HepG2 (cell line): ENCODE measurements at places on chromosomes 5 and 9. TPM values are rescaled to one million over a fixed set of nuclear protein-coding genes. Genes with fewer than 3 reads are reported as not detected.

DNA sequence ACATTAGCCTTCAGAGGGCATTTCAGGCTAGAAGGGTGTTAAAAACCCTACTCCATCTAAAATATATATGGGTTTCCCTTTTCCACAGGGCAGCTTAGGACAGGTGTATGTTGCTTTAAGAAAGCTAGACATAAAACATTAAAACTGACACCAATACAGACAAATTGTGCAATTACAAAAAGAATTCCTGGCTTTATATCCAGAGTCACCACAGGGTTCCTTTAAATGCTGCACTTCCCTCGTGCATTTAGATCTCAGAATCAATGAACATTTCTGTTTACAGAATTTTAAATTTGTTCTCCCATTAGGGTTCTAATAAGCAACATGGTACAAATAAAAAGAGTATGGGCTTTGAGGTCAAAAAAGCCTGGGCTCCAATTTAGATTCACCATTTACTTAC, 170.2 kb downstream of the MAPKAP1 start:
- no peak for DNase-seq

- DNase-seq: peak; percentile 6
Observed at GRCh38 chr9:116842658-116843057, 155.6 kb downstream of the TRIM32 start.

GRCh38 chr9:26574898-26575440, 317.6 kb downstream of the CAAP1 start:
- DNase-seq: no peak

The FAM13B gene
- total RNA-seq: 11.5 and 11.8 TPM in 2 replicates

DNA sequence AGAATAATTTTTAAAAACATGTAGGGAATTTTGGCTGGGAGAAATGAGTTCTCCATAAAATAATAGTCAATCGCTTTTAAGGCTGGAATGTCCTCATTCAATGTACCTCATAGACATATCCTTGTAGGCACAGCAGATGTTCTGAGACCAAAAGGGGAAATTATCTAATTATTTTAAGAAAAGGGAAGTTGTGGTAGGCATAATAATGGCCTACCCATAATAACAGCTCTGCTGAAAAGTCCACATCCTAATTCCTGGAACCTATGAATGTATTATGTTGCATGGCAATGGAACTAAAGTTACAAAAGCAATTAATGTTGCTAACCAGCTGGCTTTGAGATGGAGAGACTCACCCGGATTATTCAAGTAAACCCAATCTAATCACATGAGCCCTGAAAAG, 216.1 kb downstream of the TRIM36 start:
- DNase-seq: no peak

DNA sequence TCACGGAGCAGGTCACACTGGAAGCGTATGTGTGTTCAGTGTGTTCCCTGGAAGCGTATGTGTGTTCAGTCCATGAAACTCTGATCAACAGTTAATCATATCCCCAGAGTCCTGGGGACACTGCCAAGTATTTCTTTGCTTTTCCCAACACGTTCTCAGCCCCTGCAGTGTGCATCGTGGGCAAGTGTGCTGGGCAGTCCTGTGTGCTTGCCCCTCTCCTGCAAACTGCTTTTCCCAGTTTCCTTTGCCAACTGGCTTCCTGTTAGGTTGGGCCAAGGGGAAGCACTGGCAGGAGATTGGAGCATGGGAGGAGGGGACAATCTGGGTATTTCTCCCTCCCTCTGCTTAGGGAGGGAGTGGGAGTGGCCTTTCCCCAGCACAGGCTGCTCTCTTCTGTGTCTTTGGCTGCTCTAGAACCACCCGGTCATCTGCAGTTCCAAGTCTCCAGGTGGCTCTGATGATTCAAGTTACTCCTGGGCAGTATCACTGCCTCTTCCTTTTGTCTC, 36.8 kb upstream of the NEK6 start:
- DNase-seq: peak; percentile 44

The C6 gene
- 2.5 and 4.7 TPM in 2 replicates for total RNA-seq

The C9 gene
- not detected in 2 replicates for total RNA-seq

The LECT2 gene
- total RNA-seq: not detected in 2 replicates

DNA sequence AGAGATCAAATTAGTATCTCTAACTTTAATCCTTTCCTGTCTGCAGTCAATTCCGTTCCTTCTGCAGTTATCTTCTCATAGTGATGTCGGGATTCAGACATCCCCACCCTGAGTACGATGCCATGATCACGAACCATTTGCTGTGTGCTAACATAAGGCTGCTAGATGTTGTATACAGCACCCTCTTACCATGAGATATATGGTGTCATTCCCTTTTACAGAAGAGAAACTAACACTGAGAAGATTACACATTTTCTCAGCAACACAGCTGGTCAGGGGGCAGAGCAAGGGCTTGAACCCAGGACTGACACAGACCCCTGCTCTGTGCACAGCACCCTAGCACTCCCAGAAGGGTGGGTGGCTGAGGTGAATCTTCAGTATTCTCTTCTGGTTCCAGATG, 46.9 kb upstream of the HSD17B4 start:
- no peak for DNase-seq

DNA sequence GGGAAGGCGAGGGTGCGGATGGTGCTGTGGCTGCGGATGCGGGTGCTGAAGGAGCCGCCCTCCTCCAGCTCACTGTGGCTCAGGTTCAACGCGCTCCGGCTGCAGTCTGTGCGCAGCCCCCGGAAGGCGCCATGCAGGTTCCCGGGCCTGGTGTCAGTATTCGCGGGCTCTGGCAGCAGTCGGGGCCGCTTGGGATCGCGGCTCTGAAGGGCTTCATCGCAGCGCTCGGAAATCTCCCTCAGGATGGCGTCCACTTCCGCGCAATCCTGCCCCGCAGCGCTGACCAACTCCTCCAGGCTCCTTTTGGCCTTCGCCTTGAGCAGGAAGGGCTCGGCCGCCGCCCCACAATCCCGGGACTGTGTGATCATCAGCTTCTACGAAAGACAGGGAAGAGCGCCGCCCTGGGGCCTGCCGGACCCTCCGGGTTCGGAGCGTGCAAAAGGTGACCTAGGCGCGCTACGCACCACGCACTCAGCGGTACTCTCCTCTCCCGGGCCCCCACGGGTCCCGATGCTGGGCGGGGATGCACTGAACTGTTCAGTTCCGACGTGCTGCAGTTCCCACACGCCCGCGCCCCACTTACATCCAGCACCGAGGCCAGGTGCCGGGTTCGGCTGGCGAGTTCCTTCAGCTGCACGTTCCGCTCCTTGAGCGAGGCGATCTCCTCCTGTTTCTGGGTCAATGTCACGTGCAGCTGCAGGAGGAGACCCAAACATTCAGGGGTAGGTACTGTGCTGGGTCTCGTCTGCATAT, 6.5 kb downstream of the MCIDAS start:
- no peak for DNase-seq

- DNase-seq: no peak
Observed at GRCh38 chr5:132825033-132825833, 5.2 kb downstream of the SHROOM1 start.

The SPATA6L gene
- 0.95 and 1.9 TPM in 2 replicates for total RNA-seq

GRCh38 chr9:121568343-121569265, 69.0 kb upstream of the GGTA1 start:
- no peak for DNase-seq

GRCh38 chr9:127880143-127880542, 2.7 kb upstream of the AK1 start:
- DNase-seq: no peak

GRCh38 chr5:116454417-116454927, 120.2 kb downstream of the SEMA6A start:
- no peak for DNase-seq

DNA sequence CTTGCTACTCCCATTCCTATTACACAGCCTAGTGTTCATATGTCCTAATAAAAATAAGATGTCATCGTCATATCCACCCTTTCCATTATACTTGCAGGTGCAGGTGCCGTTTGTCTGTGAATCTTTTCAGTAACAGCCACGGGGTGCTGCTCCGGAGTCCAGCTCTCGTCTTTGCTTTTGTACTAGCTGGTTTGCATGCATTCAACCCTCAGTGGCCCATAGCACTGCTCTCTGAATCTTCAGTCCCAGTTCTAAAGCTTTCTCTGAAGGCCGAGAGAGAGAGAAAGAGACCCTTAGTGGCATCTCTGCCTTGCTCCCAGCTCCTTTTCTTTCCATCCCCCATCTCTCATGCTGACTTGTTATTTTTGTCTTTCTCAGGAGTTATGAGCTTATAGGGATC, 468.5 kb downstream of the TMEM232 start:
- no peak for DNase-seq

- peak; percentile 9 for DNase-seq
Observed at GRCh38 chr5:123673107-123673506, 161.1 kb downstream of the CSNK1G3 start.

The LEAP2 gene
- 19.8 and 23.9 TPM in 2 replicates for total RNA-seq

GRCh38 chr9:133151041-133151440, 12.7 kb downstream of the GBGT1 start:
- DNase-seq: no peak

GRCh38 chr9:89598926-89599325, 5.9 kb upstream of the GADD45G start:
- DNase-seq: no peak

The PAEP gene
- total RNA-seq: 0.38 and 0.75 TPM in 2 replicates

The PIGO gene
- total RNA-seq: 6.6 and 20.5 TPM in 2 replicates

DNA sequence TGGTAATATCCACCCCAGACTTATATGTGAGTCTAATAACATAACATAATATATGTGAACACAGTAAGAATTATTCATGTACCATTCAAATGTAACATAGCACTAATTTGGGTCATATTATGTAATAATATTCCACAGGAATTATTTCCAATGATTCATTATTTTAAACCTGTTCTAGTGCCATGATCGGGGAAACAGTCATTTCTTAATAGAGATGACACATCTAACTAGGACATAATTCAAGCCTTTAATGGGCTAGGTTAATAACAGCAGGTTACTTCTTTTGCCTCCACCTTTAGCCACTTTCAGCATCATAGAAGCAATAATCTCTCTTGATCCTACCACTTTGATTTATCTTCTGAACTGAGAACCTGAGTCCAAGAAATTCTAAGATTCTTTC, 12.3 kb downstream of the SPINK9 start:
- DNase-seq: no peak

- no peak for DNase-seq
Observed at GRCh38 chr9:84975926-84976325, 306.4 kb downstream of the NTRK2 start.

- DNase-seq: no peak
Observed at GRCh38 chr5:175836737-175837136, 34.6 kb upstream of the CPLX2 start.
